ENCODE measurements at places on chromosomes 6 and 20. TPM values are rescaled to one million over a fixed set of nuclear protein-coding genes. Genes with fewer than 3 reads are reported as not detected.
A peak's percentile ranks its signal among the peaks of the same experiment; 100 is the strongest.

- DNase-seq: peak; percentile 5
Observed at GRCh38 chr6:53251033-53251672, 97.6 kb downstream of the ELOVL5 start.

- DNase-seq: no peak
Observed at GRCh38 chr6:107390685-107391435, 68.5 kb downstream of the PDSS2 start.

GRCh38 chr20:25537890-25538289 lies 47.4 kb downstream of the NINL start:
- DNase-seq: no peak

DNA sequence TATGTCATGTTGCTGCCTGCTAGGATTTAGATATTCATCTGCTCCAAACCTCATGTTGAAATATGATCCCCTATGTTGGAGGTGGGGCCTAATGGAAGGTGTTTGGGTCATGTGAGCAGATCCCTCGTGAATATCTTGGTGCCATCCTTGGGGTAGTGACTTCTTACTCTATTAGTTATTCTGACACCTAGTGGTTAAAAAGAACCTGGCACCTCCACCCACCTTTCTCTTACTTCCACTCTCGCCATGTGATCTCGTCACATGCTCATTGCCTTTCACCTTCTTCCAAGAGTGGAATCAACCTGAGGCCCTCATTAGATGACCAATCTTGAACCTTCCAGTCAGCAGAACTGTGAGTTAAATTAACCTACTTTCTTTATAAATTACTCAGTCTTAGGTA lies 549.4 kb upstream of the SYNCRIP start:
- peak; percentile 47 for DNase-seq

- no peak for DNase-seq
Observed at GRCh38 chr6:108643184-108643583, 82.5 kb downstream of the FOXO3 start.

GRCh38 chr6:153032255-153032882 lies 29.9 kb upstream of the MTRF1L start:
- peak; percentile 56 for DNase-seq

- DNase-seq: no peak
Observed at GRCh38 chr6:56732517-56732916, 89.8 kb upstream of the DST start.

GRCh38 chr6:144340541-144341371 lies 55.6 kb downstream of the UTRN start:
- DNase-seq: no peak

GRCh38 chr20:56955680-56956079 lies 310.8 kb downstream of the BMP7 start:
- no peak for DNase-seq

- DNase-seq: no peak
Observed at GRCh38 chr6:164690241-164690640, 619.2 kb downstream of the C6orf118 start.

DNA sequence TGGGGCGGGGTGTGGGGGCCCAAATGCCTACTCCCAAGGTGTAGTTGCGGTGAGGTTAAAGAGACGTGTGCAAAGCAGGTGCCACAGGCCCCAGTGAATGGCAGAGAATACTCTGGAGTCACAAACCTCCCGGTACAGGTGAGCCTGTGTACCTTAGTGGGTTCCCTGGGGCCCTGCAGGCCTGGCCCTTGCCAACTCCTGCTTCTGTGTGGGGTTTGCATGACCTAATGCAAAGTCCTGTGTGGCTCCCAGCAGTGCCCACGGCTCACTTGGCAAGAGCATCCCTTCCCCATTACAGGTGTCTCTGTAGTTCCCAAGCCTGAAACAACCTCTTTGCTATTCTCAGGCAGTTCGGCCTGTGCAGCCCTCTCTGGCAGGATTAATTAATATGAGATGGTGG lies 17.5 kb downstream of the SPDEF start:
- no peak for DNase-seq

GRCh38 chr20:48338717-48339116 lies 489.1 kb downstream of the PREX1 start:
- no peak for DNase-seq

DNA sequence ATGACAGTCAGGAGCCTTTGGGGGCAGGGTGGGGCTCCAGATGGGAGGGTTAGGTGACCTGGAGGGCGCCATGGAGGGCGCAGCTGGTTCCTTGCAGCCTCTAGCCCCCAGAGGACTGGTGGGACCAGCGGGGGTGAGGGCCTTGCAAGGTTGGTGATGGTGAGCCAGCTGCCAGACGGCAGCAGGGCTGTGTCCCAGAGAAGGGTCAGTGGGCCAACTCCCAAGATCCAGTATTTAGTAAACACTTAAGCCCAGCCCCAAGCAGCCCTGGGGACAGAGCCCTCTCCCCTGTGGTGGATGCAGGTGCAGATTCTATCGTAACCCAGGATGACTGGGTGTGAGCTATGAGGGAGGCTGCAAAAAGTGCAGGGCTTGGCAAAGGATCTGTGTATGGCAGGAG lies 201.5 kb upstream of the RNF24 start:
- no peak for DNase-seq

GRCh38 chr20:46324960-46325703 lies 16.8 kb upstream of the CDH22 start:
- peak; percentile 73 for DNase-seq

DNA sequence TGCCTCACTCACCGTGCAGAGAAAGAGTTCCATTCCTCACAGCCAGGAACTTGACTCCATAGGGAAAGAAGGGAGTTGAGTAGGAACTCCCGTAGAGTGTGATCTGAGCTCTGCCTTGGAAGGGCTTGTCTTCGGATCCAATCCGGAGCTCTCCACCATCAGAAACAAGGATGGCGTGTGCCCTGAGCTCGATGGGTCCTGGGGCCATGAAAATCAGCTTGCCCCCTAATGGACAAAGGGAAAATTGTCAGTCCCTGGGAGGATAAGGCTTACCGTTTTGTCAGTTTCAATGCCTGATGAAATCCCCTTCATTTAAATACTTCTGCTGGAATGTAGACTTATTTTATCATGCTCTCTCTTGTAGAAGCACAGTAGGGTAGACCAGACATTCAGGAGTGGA lies 153.3 kb downstream of the PKHD1 start:
- peak; percentile 71 for DNase-seq

DNA sequence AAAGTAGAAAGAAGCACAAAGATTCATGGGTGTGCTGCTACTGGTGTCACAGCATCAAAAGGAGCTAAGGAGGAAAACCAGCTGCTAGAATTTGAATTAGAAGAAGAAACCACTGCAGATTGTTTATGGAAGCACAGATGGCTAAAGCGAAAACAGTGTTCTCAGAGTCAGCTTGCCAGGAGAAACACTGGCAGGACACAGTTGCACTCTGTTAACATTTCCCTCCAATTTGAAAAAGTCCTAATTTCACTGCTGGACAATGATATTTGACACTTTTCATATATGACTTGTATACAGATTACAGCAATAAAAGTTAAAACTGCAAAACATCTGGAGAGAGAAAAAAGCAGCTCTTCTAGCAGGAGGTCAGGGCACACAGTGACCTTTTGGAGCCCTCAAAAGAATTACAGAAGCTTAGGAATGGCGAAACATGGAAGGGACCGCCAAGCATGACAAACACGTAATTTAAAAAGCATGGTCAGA lies 314.5 kb downstream of the COL12A1 start:
- no peak for DNase-seq

DNA sequence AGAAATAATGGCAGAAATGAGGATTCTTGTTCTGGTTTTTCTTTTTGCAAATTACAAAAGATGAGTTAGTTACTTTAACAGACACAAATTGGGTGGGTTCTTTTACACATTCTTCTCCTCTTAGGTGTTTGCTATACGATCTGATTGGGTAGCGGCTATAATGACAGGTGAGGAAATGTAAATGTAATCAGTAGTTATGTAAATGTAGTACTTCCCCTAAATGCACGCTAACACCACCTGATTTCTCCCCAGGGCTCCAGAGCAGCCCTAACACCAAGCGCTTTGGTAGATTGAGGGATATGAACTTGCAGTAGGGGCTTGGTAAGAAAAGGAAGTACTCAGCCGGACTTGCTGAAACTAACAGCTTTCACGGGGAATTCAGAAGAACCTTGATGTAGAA lies 499.4 kb upstream of the NOX3 start:
- DNase-seq: no peak

GRCh38 chr20:24998121-24998520 lies 5.6 kb upstream of the APMAP start:
- no peak for DNase-seq

DNA sequence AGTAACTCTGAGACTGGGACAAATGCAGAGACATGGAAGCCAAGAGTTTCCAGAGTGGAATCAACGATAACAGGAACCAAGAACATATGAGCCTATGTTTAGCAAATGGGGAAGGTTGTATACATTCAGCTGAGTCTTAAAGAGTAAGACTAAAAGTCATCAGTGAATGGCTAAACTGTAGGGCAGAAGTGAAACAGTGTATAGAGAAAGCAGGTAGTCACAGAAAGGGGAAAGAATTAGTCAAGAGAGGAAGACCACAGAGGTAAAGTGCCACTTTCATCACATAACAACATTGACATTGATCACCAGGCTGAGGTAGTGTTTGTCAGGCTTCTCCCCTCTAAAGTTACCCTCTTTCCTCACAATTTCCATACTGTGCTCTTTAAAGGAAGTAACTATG lies 306.5 kb upstream of the SPTLC3 start:
- no peak for DNase-seq

CLPSL2 gene
- not detected for total RNA-seq

DDX43 gene
- not detected for total RNA-seq

TMEM151B gene
- 0.05 TPM for total RNA-seq

C6orf132 gene
- not detected for total RNA-seq

GMEB2 gene
- total RNA-seq: 8.5 TPM

CD109 gene
- total RNA-seq: 55.9 TPM

HAO1 gene
- not detected for total RNA-seq

CRNKL1 gene
- total RNA-seq: 73.7 TPM

C4B gene
- total RNA-seq: 2.2 TPM

MLN gene
- total RNA-seq: not detected
